Cardiac ventricle fibroblast (primary cell): ENCODE measurements at places on chromosomes 7 and 10. TPM values are rescaled to one million over a fixed set of nuclear protein-coding genes. Genes with fewer than 3 reads are reported as not detected.

SLC39A12 gene
- total RNA-seq = not detected in 2 replicates

EPHA1 gene
- not detected in 2 replicates for total RNA-seq

VGF gene
- total RNA-seq = not detected in 2 replicates

SLC26A3 gene
- not detected in 2 replicates for total RNA-seq

CPVL gene
- 6.1 and 6.7 TPM in 2 replicates for total RNA-seq

DNAJB6 gene
- 60.5 and 71.2 TPM in 2 replicates for total RNA-seq

HBP1 gene
- total RNA-seq = 71.6 and 76.9 TPM in 2 replicates

MMD2 gene
- not detected in 2 replicates for total RNA-seq

INSIG1 gene
- 84.2 and 95.4 TPM in 2 replicates for total RNA-seq

CYP26C1 gene
- under 0.01 and 0.05 TPM in 2 replicates for total RNA-seq

IGFBP1 gene
- total RNA-seq = 0.73 TPM in 1 of 2 replicates, not detected in the other

RPP30 gene
- 29.8 and 36.2 TPM in 2 replicates for total RNA-seq

CLDN3 gene
- not detected in 2 replicates for total RNA-seq

MRC1 gene
- total RNA-seq = 0.19 and 0.59 TPM in 2 replicates

MGMT gene
- 50.6 and 60.5 TPM in 2 replicates for total RNA-seq

COMMD3 gene
- total RNA-seq = 29.0 and 33.8 TPM in 2 replicates

WEE2 gene
- not detected in 2 replicates for total RNA-seq

WDR86 gene
- total RNA-seq = 2.4 and 4.6 TPM in 2 replicates

NEBL gene
- total RNA-seq = 25.9 and 28.7 TPM in 2 replicates

HMX2 gene
- not detected in 2 replicates for total RNA-seq

CHST3 gene
- 12.8 and 13.4 TPM in 2 replicates for total RNA-seq

ANLN gene
- total RNA-seq = 6.7 and 9.2 TPM in 2 replicates

SLC37A3 gene
- 45.9 and 56.4 TPM in 2 replicates for total RNA-seq

ICA1 gene
- 0.10 TPM in 1 of 2 replicates, not detected in the other for total RNA-seq

GIMAP4 gene
- total RNA-seq = 0.54 and 0.56 TPM in 2 replicates

PIP gene
- total RNA-seq = not detected in 2 replicates

TET1 gene
- 3.1 and 3.6 TPM in 2 replicates for total RNA-seq

UNC5B gene
- total RNA-seq = 58.3 and 61.5 TPM in 2 replicates

GRM3 gene
- not detected in 2 replicates for total RNA-seq

GJD4 gene
- total RNA-seq = not detected in 2 replicates

ARHGEF35 gene
- 1.7 and 2.9 TPM in 2 replicates for total RNA-seq

MALRD1 gene
- total RNA-seq = 0.50 and 1.1 TPM in 2 replicates

HOXA13 gene
- not detected in 2 replicates for total RNA-seq

LRRC4 gene
- not detected in 2 replicates for total RNA-seq

HGF gene
- 264 and 285 TPM in 2 replicates for total RNA-seq

MPP7 gene
- total RNA-seq = not detected in 2 replicates

H2BK1 gene
- not detected in 2 replicates for total RNA-seq

VPS50 gene
- 8.7 and 15.9 TPM in 2 replicates for total RNA-seq

LGI1 gene
- total RNA-seq = not detected in 2 replicates

GRID2IP gene
- not detected in 2 replicates for total RNA-seq

LIPM gene
- not detected in 2 replicates for total RNA-seq

ZNF746 gene
- 14.9 and 21.0 TPM in 2 replicates for total RNA-seq

TWIST1 gene
- 20.8 and 31.5 TPM in 2 replicates for total RNA-seq

PCLO gene
- total RNA-seq = not detected in 2 replicates

SLC18A3 gene
- not detected in 2 replicates for total RNA-seq

LLCFC1 gene
- not detected in 2 replicates for total RNA-seq
